ENCODE measurements at places on chromosomes 12 and 14.
A peak's percentile ranks its signal among the peaks of the same experiment; 100 is the strongest.

DNA sequence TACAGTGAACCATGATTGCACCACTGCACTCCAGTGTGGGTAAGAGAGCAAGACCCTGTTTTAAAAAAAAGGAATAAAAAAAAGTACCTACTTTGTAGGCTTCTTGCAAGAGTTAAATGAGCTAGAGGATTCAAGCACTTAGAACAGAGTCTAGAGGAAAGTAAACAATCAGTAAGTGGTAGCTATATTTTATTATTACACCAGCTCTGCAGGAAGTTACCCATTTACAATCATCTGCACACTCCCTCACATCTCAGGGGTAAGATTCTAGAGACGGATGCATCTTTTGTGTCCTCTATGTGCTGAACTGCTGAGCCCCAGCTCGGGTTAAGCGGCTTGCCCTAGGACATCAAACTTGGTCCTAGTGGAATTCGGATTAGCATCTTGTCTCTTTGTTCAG is 67.3 kb downstream of the KCNK10 start:
- DNase-seq = no peak

- DNase-seq = no peak
Observed at GRCh38 chr12:28092396-28092795, 97.9 kb upstream of the CCDC91 start.

- peak; percentile 28 for DNase-seq
Observed at GRCh38 chr12:43337571-43338444, 214.2 kb downstream of the ADAMTS20 start.

DNA sequence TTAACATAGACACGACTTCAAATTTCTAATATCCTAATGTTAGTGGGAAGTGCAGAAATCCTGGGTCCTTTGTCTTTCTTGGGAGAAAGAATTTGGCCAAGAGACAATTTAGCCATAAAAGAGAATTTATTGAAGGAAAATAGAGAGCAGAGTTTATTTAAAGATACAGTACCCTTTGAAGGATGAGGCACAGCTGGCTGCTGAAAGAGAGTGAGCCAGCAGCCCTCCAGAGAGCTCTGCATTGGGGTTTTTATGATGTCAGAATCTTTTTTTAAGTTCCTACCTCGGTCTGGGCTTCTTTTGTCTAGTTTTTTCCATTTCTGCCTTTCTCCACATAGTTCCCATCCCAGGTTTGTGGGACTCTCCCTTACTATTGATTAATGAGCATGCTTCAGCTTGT is 37.5 kb downstream of the CCER1 start:
- DNase-seq = no peak

GRCh38 chr12:84996759-84997158 is 39.3 kb downstream of the TSPAN19 start:
- no peak for DNase-seq

GRCh38 chr12:91261820-91262676 is 79.4 kb upstream of the DCN start:
- no peak for DNase-seq

- DNase-seq = peak; percentile 96
Observed at GRCh38 chr12:20212658-20213555, 155.4 kb upstream of the PDE3A start.

GRCh38 chr14:64089920-64090319 is 204.3 kb downstream of the ESR2 start:
- no peak for DNase-seq

GRCh38 chr14:104199266-104199895 is 61.0 kb downstream of the KIF26A start:
- no peak for DNase-seq

- DNase-seq = no peak
Observed at GRCh38 chr14:67734675-67735074, 33.0 kb downstream of the RDH12 start.

- no peak for DNase-seq
Observed at GRCh38 chr12:124558313-124558712, 9.1 kb downstream of the NCOR2 start.

DNA sequence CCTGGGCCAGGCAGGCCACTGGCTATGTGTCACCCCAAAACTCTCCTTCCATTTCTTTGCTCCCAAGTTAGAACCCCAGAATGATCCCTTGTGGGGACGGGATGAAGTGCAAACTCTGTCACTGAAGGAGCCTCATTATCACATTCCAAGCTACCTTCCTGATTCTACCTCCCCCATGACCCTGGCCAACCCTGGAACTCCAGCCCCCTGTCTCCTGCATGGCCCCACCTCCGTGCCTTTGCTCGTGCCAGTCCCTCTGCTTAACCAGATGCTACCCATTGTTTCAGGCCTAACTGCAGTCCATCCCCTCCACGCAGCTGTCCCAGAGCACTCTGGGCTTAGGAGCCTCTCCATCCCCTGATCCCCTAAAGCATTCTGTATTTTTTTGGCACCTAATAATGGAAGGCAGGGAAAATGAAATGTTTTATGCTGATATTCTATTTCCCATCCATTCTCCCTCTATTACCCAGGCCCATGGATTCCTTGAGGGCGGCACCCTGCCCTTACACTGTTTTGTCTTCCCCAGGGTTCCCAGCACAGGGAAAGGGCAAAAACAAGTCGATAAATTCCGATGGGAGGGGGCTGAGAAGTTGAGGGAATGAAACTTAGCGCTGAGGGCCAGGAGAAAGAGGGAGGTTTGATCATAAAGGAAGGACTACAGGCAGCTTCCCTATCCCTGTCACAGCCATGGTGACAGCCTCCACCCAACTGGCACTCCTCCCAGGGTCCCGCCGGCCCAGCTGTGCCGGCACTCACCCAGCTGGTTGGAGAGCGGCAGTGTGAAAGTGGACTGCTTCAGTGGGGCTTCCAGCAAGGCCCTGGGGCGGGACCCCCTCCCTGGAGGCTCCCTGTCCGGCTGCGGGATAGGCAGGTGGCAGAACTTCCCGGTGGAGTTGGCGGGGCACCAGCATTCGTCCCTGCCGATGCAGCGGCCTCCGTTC is 58.1 kb downstream of the ISCA2 start:
- DNase-seq = no peak

- no peak for DNase-seq
Observed at GRCh38 chr14:75254901-75255584, 23.6 kb upstream of the FOS start.

DNA sequence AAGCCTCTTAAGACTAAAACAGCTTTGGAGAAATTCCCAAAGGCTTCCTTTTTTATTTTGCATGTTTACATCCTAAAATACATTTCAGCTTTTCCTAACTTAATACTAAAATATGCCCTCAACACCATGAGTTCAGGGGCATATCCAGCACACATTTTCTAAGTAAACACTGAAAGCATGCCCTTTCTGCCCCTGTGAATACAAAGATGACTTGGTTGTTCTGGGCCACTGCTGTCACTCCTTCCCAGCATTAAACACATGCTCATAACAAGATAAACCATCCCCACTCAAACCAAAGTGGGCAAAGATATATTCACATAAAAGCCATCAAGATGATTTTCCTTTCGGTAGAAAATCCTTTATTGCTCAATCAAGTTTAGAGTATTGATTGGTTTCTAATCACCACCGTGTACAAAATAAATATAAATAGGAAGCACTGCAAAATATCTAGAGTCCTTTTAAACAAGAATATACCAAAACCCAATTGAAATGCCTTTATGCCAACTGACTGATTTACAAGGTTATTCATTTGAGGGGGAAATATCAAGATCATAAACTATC is 1.9 kb downstream of the CCNB1IP1 start:
- DNase-seq = no peak

GRCh38 chr14:78316052-78316451 is 145.9 kb downstream of the NRXN3 start:
- DNase-seq = no peak

DNA sequence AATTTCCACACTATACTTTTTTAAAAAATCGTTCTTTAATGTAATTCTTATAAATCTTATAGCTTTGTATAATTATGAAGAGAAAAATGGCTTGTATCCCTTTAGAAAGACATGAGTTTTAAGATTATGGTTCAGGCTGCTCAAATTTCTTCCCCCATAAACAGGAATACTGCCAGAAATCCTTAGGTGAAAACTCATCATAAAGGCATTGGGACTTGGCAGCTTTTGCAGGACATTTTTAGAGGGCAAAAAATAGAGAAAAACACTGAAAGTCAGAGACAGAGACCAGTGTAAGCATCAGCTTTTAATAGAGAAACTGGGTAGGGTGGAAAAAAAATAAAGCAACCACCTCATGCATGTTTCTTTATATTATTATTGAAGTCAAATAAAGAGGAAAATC is 29.1 kb downstream of the LRRK2 start:
- peak; percentile 18 for DNase-seq

DNA sequence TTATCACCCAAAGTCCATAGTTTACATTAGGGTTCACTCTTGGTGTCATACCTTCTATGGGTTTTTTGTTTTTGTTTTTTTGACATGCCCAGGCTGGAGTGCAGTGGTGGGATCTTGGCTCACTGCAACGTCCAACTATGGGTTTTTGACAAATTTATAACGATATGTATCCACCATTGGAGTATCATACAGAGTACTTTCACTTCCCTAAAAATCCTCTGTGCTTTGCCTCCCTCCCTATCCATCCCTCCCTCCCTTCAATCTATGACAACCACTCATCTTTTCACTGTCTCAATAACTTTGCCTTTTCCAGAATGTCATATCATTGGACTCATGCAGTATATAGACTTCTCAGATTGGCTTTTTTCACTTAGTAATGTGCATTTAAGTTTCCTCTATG is 139.0 kb upstream of the CCDC198 start:
- no peak for DNase-seq

- DNase-seq = no peak
Observed at GRCh38 chr12:62744551-62744950, 190.4 kb downstream of the PPM1H start.

GRCh38 chr14:106681568-106681967 is 1155.2 kb downstream of the TMEM121 start:
- DNase-seq = no peak

DNA sequence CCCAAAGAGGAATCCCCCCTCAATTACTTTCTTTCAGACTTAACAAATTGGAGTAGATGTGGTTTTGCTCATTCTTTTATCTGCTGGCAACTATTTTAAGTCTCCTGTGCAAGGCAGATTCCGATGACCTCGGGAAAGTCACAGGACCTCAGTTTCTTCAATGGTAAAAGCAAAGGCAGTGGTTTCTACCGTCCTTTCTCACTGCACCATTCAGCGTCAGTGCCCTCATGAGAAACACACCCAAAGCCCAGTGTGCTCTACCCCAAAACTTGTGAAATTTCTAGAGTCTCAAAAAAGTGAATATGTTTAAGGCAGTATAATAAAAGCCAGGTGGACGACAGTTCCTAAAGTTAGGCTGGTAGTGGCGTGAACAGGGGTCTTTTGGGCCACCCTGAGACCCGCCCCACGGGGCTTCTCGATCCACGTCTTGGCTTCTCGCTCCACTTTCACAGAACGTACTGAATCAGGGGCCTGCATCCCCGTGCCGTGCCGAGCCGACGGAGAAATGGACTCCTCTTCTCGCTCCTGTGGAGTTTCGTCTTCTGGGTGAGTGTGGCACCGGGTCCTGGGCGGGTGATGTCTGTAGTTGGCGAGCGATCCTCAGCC is 1.3 kb upstream of the ARHGAP5 start:
- DNase-seq = no peak

GRCh38 chr12:131218026-131218922 is 264.6 kb downstream of the ADGRD1 start:
- DNase-seq = no peak

DNA sequence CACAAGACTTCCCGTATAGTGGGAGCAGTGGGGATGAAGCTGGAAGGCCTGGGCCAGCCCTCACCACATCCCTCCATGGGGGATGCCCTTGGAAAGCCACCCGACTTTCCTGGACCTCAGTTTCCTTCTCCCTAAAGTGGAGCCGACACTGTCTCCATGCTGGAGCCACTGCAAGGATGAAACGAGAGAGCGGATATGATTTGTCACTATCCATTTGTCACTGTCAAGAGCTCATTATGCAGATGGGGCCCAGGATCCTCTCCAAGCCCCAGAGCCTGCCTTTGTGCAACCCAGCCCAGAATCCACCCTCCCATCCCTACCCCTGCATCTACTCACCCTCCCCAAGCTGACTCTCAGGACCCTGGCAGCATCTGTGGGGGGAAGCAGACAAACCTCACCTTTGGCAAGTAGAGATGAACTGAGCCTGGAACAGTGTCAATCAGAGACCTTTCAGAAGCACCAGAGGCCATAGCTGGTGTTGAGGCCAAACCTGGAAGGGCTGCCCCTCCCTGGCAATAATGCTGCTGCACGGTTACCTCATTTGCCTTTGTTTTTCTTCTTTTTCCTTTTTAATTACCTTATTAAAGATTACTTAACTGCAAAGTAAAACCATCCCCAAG is 287.7 kb upstream of the RTL1 start:
- DNase-seq = no peak

DNA sequence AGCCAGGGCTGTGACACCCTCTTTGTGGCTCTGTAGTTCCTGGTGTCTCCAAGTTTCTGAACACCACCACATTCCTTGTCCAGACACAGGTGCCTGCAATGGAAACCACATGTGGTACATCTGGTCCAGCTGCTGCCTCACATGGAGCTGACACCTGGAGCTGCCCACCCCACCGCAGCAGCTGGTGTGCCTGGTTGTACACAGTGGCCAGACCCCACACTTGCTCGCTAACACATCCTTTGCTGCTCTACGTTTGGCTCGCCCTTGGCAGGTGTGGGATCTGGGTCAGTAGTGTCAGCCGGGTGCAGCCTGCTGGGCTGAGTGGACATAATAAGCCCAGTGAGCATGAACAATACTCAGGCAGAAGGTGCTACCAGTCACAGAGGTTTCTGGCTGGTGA is 198.9 kb downstream of the ADGRD1 start:
- no peak for DNase-seq

- no peak for DNase-seq
Observed at GRCh38 chr12:40444174-40444573, 219.4 kb downstream of the LRRK2 start.

GRCh38 chr12:96015672-96016071 is 19.5 kb upstream of the HAL start:
- no peak for DNase-seq

DNA sequence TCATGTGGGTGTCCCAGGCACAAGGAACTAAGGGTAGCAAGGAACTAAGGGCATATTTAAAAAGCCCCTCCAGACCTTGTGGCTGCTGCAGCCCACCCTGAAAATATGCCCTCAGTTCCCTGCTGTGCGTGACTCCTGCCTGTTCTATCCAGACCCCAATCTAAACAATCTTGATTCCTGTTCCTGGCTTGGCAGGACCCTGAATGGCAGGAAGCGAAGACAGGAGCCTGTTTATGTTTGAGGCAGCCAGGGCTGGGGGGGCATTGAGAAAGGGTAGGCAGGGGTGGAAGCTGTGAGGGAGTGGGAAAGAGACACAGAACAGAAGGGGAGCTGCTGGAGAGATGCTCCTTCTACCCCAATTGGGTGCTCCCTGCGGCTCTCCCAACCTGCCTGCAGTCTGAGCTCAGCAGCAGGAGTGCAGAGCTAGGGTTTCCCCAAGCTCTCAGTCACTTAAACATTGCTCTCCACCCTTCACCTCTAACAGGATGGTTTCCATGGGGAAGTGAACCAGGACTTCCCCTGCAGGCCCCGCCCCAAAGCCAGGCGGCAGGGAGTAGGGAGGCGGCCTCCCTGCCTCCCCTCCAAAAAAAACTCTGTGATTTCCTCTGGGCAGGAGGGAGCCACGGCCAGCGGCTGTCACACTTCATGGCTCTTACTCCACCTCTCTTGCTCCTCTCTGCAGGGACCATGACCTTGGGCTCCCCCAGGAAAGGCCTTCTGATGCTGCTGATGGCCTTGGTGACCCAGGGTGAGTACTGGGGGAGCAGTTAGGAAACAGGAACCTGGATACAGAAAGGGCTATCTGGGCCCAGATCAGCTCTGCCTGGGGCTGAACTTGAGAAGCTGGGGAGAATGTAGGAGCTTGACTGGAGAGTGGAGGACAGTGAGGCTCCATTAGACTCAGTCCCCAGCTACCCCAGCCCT is 4.7 kb downstream of the ACVRL1 start:
- no peak for DNase-seq

GRCh38 chr14:95518045-95518751 is 1.7 kb upstream of the SYNE3 start:
- DNase-seq = no peak
